KBM-7 (cell line): ENCODE measurements at places on chromosomes 12 and 14.

DNA sequence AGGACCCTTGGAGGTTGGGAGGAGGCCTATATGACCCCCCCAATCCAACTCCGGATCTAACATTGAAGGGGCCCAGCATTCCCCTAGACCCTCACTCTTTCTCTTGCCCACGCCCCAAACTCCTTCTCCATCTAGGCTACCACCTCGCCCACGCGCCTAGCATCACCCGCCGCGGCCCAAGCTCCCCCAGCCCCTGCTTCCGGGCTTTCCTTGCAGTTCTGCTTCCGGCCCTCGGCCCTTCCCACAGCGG is 445 bp downstream of the CERS5 start:
- DNase-seq, result no peak

GRCh38 chr14:33271216-33271615 is 332.5 kb downstream of the NPAS3 start:
- no peak for DNase-seq

DNA sequence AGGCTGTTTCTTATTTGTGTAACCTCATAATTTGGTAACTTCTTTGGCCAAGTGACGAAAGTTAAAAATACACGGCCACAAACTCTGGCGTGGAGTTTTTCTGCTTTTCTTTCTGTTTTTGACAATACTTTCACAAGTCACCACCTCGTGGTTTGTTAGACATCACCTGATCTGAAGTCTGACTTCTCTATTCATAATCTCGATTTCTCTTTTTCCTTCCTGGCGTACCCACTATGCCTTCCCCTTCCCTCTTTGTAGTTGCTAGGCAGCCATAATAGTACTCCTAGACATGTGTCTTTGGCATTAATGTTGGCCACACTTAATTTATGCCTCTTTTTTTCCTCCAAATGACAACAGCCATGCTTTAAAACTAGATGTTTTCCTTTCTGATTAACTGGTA is 97.6 kb downstream of the POLR3B start:
- DNase-seq, result no peak

DNA sequence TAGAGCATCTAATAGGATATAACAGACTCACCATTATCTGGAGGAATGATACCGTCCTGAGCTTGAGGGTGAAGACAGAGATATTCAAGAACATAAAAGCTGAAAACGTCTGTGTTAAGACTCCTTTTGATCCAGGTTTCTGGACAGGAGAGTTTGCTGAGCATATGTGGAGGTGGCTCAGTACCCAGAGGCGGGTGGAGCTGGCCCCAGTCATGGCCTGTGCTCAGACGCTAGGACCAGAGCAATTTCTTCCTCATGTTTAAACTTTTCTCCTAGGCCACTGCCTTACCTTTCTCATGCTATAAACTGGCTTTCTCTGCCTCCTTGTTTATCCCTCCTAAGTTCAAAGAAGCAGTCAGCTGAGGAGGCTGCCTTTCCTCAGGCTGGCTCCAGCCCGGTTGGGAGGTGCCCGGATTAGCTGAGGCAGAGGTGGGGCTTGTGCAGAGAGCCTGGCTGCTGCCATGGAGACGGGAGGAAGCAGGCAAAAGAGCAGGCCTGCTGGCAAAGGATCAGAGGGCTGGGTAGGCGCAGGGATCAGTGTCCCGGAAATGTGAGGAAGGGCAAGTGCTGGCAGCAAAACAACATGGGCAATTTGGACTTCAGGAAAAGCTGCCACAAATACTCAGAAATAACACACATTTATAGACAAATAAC is 13.7 kb downstream of the COA8 start:
- no peak for DNase-seq

GRCh38 chr14:81388336-81388735 is 11.8 kb downstream of the STON2 start:
- no peak for DNase-seq

GRCh38 chr14:55127460-55127951 is 1.5 kb upstream of the LGALS3 start:
- DNase-seq, result no peak

GRCh38 chr12:117514016-117514415 is 152.6 kb upstream of the NOS1 start:
- DNase-seq, result no peak

GRCh38 chr12:89597210-89597609 is 71.4 kb upstream of the POC1B start:
- no peak for DNase-seq

- peak; percentile 10 for DNase-seq
Observed at GRCh38 chr14:42214981-42215491, 608.4 kb downstream of the LRFN5 start.

GRCh38 chr12:26651566-26652188 is 181.3 kb downstream of the ITPR2 start:
- DNase-seq, result peak; percentile 87

GRCh38 chr14:38065106-38065762 is 142.5 kb upstream of the SSTR1 start:
- no peak for DNase-seq

GRCh38 chr14:23805761-23806160 is 147.8 kb upstream of the DHRS4 start:
- DNase-seq, result no peak

- DNase-seq, result no peak
Observed at GRCh38 chr12:52335598-52336262, 14.5 kb upstream of the KRT83 start.
